ENCODE measurements at places on chromosomes 6 and 20. TPM values are rescaled to one million over a fixed set of nuclear protein-coding genes. Genes with fewer than 3 reads are reported as not detected.

Gene SAMD5
- not detected for total RNA-seq

Gene ZNF311
- 1.1 TPM for total RNA-seq

Gene PSMF1
- 29.9 TPM for total RNA-seq

Gene DLL1
- 0.73 TPM for total RNA-seq

Gene TBXT
- total RNA-seq = not detected

Gene FAM217A
- total RNA-seq = not detected

Gene OR2H1
- total RNA-seq = not detected

Gene OLIG3
- total RNA-seq = not detected

Gene GID8
- 29.5 TPM for total RNA-seq

Gene RALGAPA2
- 5.7 TPM for total RNA-seq

Gene TCF21
- 0.20 TPM for total RNA-seq

Gene ZBTB24
- total RNA-seq = 8.1 TPM

Gene C20orf141
- total RNA-seq = not detected

Gene ADGRF4
- total RNA-seq = not detected

Gene TAGAP
- total RNA-seq = not detected

Gene EYS
- under 0.01 TPM for total RNA-seq

Gene TBX18
- total RNA-seq = 30.9 TPM

Gene NANP
- total RNA-seq = 10.4 TPM

Gene ORC3
- 29.4 TPM for total RNA-seq

Gene CLVS2
- under 0.01 TPM for total RNA-seq

Gene RING1
- 21.7 TPM for total RNA-seq

Gene TMEM244
- 0.78 TPM for total RNA-seq

Gene SLC22A1
- total RNA-seq = 1.5 TPM

Gene FOXS1
- not detected for total RNA-seq

Gene SMIM26
- total RNA-seq = 57.7 TPM

Gene LIN28B
- not detected for total RNA-seq

Gene FGD2
- not detected for total RNA-seq

Gene PKHD1
- not detected for total RNA-seq

Gene SLC35D3
- not detected for total RNA-seq

Gene DYNLT2
- 0.98 TPM for total RNA-seq

Gene HEBP2
- total RNA-seq = 15.8 TPM

Gene SLC26A8
- total RNA-seq = under 0.01 TPM

Gene TRIM31
- not detected for total RNA-seq

Gene SLA2
- not detected for total RNA-seq

Gene CCHCR1
- total RNA-seq = 18.0 TPM

Gene NRSN1
- not detected for total RNA-seq

Gene FYN
- total RNA-seq = 55.1 TPM

Gene CD164
- 212 TPM for total RNA-seq

Gene CST7
- not detected for total RNA-seq

Gene SUMO4
- total RNA-seq = 1.8 TPM

Gene OR12D3
- total RNA-seq = not detected

Gene ASIP
- total RNA-seq = not detected

Gene VNN1
- not detected for total RNA-seq

Gene SLC52A3
- not detected for total RNA-seq

Gene SIRPG
- total RNA-seq = not detected

Gene UNC5CL
- under 0.01 TPM for total RNA-seq

Gene PHACTR2
- total RNA-seq = 40.9 TPM

Gene LZTS3
- 2.6 TPM for total RNA-seq

Gene CCM2L
- not detected for total RNA-seq

Gene PLN
- total RNA-seq = not detected

Gene SLC22A16
- not detected for total RNA-seq

Gene BPI
- not detected for total RNA-seq

Gene CST1
- total RNA-seq = not detected

Gene ARFGEF3
- under 0.01 TPM for total RNA-seq
